Activated CD4-positive, alpha-beta T cell treated with anti-CD3 and anti-CD28 coated beads, Interleukin-2, Interleukin-6, amounts not matched to agents 100 ng/mL and 50 ng/mL, durations not matched to agents 16 hours and 8 hours (primary cell): ENCODE measurements at places on chromosomes 4 and X.

GRCh38 chr4:102612824-102613366, 111.7 kb downstream of the NFKB1 start:
- peak; percentile 58 for DNase-seq

DNA sequence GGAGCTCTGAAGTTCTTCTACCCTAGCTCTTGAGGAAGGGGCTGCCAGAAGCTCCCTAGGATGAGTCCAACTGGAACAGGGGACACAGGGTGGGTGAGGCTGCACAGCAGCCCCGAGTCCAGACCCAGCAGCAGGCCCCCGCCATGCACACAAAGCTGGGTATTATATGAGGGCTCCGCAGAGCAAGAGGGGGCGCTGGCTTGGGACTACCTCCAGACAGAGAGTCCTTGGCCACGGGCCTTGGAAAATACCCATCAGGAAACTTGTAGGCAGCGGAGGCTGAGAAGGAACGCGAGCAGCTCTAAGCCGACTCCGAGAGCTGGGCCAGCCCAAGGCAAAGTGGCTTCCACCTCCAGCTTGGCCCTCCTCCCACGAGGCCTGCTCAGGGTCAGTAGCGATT, 8.1 kb downstream of the HCFC1 start:
- no peak for DNase-seq

GRCh38 chr4:109406337-109406931, 27.2 kb upstream of the SEC24B start:
- peak; percentile 56 for DNase-seq

GRCh38 chr4:173919861-173920260, 363.6 kb downstream of the FBXO8 start:
- DNase-seq = no peak

GRCh38 chrX:136577552-136577951, 45.5 kb downstream of the VGLL1 start:
- DNase-seq = peak; percentile 86

DNA sequence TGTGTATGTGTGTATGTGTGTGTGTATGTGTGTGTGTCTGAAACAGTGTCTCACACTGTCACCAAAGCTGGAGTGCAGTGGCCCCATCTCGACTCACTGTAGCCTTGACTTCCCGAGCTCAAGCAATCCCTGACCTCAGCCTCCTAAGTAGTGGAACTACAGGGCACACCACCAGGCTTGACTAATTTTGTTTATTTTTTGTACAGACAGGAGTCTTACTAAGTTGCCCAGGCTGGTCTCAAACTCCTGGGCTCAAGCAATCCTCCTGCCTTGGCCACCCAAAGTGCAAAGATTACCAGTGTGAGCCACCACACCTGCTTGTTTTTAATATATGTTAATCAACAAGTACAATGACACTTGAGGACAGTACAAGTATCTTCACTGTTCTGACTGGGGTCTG, 92.4 kb downstream of the APBB2 start:
- no peak for DNase-seq

DNA sequence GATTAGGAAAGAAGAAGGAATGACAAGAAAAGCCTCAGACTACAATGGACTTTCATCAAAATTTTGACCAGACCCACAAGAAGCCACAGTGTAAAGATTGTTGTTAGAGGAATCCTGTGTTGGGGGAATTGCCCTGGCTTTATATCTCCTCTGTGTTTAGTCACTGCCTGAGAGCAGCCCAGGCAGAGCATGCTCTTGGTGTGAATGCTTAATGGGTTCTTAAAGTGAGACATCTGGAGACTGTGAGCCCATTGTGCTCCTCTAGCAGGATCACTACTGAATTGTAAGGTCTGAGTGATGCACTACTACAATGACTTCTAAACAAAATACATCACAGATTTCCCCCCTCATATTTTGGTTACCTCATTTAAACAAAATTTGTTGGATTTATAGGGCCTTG, 1860.5 kb upstream of the ADGRL3 start:
- no peak for DNase-seq

GRCh38 chrX:149365061-149365460, 140.0 kb downstream of the IDS start:
- DNase-seq = no peak

GRCh38 chr4:120692964-120693363, 229.6 kb downstream of the PRDM5 start:
- no peak for DNase-seq
